ENCODE measurements at places on chromosomes 4 and X.

- DNase-seq = no peak
These were observed 33.1 kb downstream of the NSUN7 start for GRCh38 chr4:40782876-40783275.

DNA sequence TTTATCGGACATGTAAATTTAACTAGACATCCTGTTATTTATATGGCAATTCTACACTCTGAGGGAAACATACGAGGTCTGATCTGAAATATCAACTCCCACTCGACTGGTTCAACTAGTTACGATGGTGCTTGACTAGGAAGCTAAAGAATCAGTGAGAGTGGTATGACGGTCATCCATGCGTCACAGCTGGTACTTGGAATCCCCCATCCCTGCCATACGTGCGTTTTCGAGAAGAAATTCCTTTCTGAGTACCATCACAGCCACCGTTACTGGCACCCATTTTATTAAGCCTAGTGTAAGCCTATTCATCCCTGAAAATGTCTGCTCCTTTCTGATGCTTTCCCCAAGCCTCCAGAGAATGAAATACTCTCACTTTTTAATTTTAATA, 695 bp upstream of the PIGA start:
- no peak for DNase-seq

DNA sequence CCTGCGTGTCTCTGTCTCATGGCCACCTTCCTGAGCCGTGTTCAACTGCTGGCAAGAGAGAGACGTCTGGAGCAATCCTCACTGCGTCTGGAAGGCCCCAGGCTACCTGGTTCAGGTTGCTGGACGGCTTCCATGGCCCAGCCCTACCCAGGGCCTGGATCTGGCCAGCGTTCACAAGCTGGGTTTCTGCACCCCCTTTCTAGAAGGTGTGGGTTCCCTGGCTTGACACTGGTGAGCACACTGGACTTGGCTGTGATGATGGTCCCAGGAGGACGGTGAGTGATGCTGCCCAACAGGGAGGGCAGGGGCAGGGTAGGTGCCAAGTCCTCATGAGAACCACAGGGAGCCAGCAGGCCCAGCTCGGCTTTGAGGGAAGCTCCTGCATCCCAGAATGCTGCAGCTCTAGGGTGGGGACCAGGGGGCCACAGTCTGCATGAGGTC, 63.4 kb downstream of the HTRA3 start:
- no peak for DNase-seq

DNA sequence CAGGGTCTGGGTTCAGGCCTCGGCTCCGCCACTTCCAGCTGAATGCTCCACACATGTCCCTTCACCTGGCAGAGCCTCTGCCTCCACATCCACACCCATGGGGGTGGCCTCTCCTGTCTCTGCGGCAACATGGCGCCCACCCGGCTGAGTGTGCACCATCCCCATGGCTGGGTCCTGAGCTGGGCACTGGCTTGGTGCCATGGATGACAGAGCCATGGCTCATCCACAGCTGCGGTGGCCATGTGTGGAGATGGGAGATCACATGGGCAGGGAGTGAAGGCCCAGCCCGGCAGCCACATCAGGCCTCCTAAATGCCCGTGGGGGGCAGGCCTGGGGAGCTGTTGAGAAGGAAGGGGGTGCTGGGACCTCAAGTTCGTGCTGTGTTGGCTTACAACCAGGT, 213.7 kb downstream of the AFAP1 start:
- no peak for DNase-seq

DNA sequence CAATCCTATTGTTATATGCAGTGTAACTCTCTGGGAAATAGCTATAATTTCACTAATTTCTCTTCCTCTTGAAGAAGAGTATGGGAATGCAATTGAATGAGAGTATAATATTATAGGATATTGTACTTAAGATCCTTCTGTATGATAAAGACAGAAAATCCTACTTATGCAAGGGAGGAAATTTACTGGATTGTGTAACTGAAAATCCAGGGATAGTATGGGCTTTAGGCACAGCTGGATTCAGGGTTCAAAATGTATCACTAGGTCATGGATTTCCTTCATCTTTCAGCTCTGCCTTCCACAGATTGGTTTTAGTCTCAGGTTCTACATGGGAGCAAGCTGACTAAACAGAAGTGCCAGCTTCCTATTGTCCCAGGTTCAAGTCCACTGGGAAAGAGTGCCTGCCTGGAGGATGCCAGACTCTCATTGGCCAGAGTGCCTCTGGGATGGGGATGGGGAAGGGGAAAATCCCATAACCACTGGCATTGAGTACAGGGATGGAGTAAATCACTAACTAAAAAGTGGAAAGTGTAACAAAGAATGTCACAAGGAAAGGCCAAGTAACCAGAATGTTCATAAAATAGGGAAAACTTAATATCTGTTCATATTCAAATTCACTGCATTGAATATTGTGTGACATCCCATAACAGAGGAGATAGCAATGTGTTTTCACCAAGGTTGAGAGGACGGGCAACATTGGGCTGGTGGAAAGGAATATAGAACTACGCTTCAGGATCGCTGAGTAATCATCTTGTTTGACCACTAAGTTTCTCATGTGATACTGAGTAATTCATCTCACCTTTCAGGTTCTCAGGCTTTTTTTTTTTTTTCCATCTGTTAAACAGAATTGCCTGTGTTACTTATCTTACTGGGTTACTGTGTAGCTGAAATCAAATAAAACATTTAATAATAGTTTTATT, 75.7 kb downstream of the ANXA3 start:
- DNase-seq = no peak

- DNase-seq = no peak
These were observed 49.6 kb downstream of the KIT start for GRCh38 chr4:54707406-54707805.

DNA sequence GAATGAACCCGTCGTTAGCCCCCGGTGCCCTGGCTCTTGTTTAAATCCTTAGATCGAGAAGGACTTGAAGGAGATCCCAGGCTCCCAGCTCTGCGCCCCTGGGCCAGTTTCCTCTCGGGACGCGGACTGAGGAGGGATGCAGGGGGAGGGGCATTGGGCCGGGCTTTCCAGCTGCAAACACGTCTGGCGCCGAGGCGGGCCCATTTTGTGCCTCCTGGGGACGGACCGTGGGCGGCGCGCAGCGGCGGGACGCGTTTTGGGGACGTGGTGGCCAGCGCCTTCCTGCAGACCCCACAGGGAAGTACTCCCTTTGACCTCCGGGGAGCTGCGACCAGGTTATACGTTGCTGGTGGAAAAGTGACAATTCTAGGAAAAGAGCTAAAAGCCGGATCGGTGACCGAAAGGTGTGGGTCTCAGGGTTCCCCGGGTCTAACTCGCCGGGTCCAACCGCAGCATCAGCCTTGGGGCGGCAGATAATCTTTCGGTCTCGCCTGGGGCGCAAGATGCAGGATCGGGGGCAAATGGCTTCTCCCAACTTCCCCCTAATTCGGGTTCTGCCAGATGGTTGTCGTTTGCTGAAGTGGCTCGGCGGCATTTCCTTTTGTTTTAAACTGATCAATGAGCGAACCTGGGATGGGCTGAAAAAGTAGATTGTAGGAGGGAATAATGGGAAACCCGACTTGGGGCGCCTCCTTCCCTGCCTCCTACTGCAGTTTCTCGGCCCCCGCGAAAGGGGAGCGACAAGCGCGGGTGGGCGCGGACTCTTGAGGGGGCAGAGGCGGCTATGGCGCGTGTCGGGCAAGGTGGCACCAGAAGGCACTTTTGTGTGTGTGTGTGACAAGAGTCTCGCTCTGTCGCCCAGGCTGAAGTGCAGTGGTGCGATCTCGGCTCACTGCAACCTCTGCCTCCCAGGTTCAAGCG, 2.9 kb downstream of the PDGFRA start:
- peak; percentile 54 for DNase-seq

GRCh38 chrX:70066646-70067045, 4.4 kb downstream of the OTUD6A start:
- DNase-seq = no peak

DNA sequence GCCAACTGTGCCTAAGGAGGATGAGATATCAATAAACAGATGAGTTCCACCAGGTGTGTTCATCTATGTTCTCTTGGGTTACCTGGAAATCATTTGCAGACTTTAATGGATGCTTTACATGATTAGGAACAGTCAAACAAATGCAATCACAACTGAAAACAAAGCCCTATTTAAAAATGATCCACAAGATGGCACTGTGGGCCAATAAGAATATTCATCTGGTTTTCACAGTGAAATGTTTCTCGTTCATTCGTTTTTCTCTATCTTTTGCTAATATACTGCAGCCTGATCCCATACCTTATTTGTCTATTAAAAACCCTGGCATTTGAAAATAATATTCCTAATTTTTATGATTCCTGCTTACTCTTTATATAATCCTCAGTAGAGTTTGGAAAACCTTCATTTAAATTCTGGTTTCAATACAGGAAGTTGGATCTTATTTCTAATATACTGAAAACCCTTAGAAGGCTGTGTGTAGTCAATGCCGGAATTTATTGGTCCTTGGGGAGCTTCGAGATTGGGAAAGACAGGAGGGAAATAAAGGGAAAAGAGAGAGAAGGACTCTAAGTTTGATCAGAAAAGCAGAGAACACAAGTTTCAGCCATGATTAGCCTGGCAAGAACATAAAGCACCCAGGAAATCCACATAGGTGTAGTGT, 63.8 kb upstream of the TAPT1 start:
- DNase-seq = peak; percentile 9

DNA sequence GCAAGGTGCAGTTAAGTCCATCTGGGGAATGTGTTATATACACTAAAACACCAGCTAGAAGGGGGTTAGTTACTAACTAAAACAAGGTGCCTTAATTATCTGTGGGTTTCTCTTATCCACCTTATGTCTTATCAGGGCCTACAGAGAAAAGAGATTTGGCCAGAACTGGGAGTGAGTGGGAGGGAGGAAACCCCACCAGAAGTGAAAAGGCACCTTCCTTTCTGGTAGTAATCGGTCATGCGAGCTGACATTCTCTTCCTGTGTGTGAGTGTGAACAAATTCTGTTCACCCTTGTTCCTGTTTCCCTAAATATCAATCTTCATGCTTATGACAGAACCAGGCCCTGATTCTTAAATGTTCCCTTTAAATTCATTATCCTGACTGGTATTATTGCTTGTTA, 43.5 kb downstream of the SRPX2 start:
- no peak for DNase-seq

DNA sequence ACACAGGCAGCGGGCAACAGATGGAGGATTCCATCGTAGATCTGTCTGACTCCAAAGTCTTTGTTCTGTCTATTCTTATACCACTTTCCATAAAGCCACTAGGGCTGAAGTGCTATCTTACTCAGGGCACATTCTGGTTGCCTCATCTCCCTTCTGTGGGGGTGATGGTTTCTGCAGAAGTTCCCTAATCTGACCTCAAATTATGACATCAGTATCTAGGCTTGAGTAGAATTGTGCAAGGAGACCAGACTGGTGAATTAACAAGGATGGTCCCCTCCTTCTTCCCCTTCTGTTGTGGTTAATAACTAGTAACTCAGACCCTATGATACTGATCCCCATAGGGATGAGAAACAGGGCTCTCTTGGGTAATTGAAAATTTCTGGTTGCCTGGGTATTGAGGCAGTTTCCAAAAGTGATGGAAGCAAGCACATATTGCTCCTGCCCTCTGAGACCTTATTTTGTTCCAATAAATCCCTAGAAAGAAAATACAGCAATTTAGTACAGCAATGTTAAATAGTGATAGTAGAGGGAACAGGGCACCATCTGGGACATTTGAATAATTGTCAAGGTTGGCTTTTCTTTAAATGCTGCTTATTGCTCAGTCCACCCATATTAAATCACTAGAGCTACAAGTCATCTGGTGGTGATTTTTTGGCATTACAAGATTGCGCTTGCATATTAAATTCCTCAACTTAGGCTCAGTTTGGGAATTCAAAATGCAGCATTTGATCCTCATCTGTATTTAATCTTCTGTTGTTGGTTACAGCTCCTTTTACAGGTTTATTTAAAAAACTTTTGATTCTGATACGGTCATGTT, 57.3 kb upstream of the AP1S2 start:
- no peak for DNase-seq

- no peak for DNase-seq
These were observed 9.2 kb upstream of the VSIG4 start for GRCh38 chrX:66049056-66049455.

DNA sequence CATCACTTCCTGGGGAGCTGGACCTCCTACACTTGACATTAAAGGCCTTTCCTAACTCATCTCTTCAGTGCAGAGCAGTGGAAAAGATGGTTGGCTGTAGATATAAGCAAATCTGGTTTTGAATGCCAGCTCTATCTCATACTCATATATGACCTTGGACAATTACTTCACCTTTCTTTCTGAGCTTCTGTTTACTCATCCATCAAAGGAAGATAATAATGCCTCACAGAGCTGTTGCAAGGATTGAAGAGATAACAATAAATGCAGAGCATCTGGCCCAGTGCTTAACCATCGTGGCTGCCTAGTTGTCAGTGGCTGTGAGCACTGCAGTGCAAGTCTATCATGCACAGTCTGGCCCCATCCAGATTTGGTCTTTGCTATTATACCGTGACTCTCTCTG, 148.1 kb upstream of the EOLA2 start:
- DNase-seq = peak; percentile 4

GRCh38 chr4:789571-790465, 36.1 kb downstream of the CPLX1 start:
- no peak for DNase-seq

GRCh38 chrX:49287665-49288064, 15.8 kb upstream of the GAGE10 start:
- no peak for DNase-seq

DNA sequence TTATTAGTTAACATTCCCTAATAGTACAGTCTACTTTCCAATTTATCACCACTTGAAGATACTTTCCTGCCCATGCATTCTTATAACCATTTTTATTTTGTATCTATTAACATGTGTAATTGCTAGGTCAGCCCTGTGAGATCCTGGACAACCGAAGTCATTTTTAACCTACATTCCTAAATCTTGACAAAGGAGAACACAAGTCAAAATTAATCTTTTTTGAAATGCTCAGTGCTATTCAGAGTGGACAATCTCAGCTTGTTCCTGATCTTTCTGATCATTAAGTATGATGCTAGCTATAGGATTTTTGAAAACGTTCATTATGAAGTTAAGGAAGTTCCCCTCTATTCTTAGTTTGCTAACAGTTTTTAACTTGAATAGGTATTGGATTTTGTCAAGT, 37.5 kb downstream of the ANXA10 start:
- DNase-seq = no peak

DNA sequence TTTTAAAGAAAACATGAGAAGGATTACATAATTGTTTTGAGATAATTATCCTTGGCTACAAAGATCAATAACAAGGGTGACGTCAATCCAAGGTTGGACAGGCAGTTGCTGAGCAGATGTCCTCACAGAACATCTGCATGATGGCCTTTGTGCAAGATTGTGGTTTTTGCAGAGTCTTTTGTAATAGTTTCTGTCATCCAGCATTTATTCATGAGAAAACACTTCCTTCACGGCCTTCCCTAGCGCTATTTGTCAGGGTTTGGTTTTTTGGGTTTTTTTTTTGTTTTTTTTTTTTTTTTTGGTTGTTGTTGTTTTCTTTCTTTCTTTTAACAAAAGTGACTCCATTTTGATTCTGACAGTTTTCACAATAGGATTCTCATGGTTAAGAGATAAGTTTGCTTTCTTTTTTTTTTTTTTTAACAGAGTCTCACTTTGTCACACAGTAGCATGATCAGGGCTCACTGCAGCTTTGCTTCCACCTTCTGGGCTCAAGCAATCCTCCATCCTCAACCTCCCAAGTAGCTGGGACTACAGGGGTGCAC, 31.5 kb upstream of the ELF2 start:
- DNase-seq = no peak
